NAMALWA (cell line): ENCODE measurements at places on chromosomes 7 and 10.

GRCh38 chr7:96737545-96738050 is 28.0 kb upstream of the SEM1 start:
- no peak for DNase-seq

DNA sequence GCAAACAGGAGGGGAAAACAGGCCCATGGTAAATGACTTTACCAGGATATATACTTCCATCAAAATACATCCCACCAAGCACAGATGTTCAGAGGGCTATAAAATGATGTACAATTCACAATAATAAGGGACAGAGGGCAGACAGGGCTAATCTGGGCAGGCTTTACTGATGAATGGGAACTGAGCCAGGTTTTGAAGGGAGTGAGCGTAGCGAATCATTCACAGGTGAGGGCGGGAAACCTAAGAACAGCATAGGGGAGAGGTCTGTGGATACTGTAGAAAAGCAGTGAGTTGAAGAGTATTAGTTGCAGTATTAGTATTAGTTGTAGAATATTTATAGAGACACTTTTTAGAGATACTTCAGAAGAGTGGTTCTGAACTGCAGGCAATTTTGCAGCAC is 180.8 kb downstream of the JAZF1 start:
- DNase-seq, result no peak

- no peak for DNase-seq
Observed at GRCh38 chr10:43754569-43755260, 106.0 kb upstream of the ZNF32 start.

GRCh38 chr10:6201516-6201975 is 1.2 kb upstream of the PFKFB3 start:
- DNase-seq, result peak; percentile 90

DNA sequence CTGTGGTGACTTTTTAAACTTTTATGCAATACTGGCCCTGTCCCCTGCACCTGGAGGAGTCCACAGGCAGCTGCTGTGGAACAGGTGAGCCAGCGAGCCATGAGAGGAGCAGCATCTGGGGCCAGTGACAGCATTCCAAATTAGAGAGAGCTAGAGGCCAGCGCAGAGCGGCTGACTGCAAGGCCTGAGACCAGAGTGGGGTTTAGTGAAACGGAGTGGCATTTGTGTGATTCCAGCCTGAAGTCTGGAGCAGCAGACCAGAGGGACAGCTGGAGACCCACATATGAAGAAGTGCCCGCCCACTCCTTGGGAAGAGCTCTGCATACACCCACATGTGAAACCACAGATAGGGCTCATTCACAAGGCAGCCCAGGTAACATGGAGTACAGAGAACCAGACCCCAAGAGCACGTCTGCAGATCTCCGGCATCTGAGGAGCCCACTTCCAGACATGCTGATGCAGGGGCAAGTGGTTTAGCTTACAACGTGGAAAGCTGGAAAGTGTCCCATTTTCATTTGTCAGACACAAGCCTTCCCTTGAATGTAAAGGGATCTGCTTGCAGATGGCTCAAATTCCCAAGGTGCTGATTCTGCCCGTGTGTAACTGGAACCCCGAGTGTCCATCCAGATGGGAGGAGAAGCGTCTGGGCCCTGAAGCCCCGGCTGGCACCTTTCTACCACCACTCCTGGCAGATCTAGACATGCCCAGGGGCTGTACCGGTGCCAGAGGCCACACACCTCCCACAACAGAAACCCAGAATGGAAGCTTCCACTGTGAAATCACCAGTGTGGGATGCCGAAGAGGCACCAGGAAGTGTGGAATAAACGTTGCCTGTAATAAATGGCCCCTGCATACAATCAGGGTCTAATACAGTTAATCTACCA is 256.0 kb upstream of the TCERG1L start:
- DNase-seq, result no peak

GRCh38 chr7:150727381-150727780 is 9.8 kb upstream of the GIMAP5 start:
- DNase-seq, result no peak

DNA sequence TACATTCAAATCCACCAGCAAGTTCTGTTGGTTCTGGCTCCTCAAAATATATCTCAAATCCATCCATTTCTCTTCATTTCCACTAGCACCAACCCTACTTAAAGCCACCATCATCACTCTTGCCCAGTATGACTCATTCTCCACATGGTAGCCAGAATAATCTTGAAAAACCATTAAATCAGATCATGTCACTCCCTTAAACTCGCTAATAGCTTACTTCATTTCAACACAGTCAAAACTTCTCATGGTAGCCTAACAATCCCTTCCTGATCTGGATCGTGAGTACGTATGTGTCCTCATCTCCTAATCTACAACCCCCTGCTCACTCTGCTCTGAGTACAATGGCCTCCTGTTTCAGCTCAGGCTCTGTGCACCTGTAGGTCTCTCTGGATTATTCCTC is 8.7 kb downstream of the EPC1 start:
- DNase-seq, result no peak

DNA sequence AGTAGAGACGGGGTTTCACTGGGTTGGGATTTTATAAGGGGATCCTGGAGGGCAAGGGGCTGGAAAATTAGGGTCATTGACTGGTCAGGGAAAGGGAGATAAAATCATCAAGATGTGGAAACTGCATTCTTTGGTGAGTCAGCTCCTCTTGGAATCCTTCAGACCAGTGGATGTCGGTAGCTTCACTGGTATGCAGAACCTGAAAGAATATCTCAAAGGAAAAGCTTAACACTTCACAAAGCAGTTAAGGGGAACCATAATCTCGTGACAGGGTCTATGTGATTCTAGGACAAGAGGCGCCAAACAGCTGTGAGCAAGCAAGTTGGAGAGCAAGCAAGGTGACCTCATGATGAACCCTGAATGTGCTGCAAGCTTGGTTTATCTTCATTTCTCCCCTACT is 634.7 kb upstream of the AUTS2 start:
- DNase-seq, result no peak

DNA sequence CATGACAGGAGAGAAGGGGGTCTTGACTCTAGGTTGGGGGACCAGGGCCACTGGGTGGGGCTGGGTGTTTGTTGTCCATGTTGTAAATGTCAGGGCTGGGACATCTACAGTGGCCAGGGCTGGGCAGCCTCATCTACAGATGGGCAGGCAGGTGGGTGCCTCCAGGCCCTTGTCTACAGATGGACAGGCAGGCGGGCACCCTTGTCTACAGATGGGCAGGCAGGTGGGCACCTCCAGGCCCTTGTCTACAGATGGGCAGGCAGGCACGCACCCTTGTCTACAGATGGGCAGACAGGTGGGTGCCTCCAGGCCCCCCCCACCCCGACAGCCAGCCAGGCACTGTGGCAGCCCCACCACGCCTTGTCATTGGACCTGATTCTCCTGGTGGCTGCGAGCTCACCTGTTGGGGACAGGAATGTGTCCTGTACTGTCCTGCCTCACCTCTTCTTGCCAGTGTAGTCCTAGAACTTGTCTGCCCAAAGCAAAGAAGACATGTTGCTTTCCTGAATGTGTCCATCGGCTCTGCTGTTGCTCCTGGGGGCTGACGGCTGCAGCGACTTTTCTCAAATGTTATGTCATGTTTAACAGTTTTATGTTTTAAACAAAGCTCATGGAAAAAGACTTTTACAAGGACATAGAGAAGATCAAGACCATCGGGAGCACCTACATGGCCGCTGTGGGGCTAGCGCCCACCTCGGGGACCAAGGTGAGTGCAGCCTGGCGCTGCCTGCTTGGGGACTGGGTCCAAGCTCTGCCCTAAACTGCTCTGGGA is 129.9 kb downstream of the ADCY1 start:
- DNase-seq, result no peak

- DNase-seq, result no peak
Observed at GRCh38 chr7:1361756-1362125, 97.5 kb downstream of the MICALL2 start.

- no peak for DNase-seq
Observed at GRCh38 chr7:106039486-106040060, 72.5 kb downstream of the SYPL1 start.

- peak; percentile 97 for DNase-seq
Observed at GRCh38 chr7:69598081-69598486, at the start of gene AUTS2. TSS of gene AUTS2 (plus strand) at chr7:69598475. CDS start at chr7:69599654, 1,179 bp downstream.

DNA sequence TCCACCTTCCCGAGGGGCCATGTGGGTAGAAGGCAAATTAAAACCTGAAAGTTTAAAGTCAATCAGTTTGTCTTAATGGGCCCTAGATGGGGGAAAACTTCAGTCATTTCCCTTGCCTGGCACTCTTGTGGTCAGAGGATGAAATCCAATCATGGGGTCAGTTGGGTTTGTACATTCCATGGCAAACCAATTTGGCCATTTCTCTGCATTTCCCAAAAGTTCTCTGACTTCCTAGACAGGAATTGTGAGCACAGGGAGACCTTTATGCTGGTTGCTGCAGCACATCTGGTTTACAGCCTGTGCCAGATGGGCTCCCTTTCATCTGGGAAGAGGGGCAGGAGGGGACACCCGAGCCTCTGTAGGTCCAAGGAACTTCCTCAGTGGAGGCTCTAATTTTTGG is 113.0 kb downstream of the CYP26A1 start:
- DNase-seq, result no peak

- peak; percentile 41 for DNase-seq
Observed at GRCh38 chr10:27369880-27370279, 129.3 kb upstream of the ACBD5 start.

GRCh38 chr10:31607481-31607880 is 288.5 kb downstream of the ZEB1 start:
- DNase-seq, result no peak

- no peak for DNase-seq
Observed at GRCh38 chr7:107594961-107595737, 15.1 kb downstream of the BCAP29 start.

DNA sequence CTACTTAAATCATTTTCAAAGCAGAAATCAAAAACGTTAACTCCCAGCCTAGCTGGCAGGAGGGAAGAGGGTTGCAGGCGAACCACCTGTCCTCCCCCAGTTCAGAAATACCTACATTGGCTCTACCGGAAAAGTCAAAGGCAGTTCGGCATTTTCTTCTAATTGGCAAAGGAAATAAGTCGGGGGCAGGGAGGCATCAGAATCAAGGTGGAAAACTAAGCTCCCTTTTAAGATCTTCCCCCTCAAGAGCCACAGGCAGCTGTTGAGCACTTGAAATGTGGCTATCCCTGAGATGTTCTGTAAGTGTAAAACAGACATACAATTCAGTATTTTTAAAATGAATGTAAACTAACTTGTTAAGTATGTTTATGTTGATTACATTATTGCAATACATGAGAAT is 957 bp upstream of the ELMO1 start:
- no peak for DNase-seq

GRCh38 chr10:74862625-74863024 is 36.2 kb downstream of the KAT6B start:
- no peak for DNase-seq

GRCh38 chr7:7883394-7883793 is 85.2 kb upstream of the GLCCI1 start:
- peak; percentile 26 for DNase-seq

DNA sequence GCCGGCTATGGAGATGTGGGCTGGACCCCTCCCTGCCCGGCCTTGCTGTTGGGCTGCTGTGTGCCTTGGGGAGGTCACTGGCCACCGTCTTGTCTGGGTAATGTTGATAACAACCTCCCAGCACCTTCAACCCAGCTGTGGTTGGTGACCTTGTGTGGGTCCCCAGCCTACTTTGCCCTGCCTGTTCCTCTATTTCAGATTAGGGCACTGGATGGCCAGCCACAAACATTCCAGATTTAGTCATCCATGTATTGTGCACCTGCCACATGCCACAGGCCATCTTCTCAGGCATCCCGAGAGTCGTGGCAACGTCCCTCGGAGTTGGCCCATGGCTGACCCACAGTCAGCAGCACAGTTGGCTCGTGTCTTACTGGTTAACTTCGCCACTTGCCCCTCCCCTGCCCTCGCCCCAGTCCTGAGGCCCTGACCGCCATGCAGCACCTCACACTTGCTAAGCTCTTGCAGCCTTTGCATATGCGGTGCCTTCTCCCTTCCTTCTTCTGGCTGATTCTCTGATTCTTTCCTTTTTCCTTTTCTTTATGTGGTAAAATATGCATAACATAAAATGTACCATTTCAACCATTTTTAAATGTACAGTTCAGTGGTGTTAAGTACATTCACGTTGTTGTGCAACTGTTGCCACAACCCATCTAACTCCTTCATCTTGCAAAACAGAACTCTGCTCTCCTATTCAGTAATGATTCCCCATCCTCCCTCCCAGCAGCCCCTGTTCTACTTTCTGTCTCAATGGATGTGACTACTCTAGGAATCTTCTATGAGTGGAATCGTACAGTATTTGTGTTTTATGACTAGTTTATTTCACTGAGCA is 60.6 kb downstream of the PRF1 start:
- DNase-seq, result no peak

- no peak for DNase-seq
Observed at GRCh38 chr7:1192171-1192676, 32.2 kb upstream of the ZFAND2A start.

DNA sequence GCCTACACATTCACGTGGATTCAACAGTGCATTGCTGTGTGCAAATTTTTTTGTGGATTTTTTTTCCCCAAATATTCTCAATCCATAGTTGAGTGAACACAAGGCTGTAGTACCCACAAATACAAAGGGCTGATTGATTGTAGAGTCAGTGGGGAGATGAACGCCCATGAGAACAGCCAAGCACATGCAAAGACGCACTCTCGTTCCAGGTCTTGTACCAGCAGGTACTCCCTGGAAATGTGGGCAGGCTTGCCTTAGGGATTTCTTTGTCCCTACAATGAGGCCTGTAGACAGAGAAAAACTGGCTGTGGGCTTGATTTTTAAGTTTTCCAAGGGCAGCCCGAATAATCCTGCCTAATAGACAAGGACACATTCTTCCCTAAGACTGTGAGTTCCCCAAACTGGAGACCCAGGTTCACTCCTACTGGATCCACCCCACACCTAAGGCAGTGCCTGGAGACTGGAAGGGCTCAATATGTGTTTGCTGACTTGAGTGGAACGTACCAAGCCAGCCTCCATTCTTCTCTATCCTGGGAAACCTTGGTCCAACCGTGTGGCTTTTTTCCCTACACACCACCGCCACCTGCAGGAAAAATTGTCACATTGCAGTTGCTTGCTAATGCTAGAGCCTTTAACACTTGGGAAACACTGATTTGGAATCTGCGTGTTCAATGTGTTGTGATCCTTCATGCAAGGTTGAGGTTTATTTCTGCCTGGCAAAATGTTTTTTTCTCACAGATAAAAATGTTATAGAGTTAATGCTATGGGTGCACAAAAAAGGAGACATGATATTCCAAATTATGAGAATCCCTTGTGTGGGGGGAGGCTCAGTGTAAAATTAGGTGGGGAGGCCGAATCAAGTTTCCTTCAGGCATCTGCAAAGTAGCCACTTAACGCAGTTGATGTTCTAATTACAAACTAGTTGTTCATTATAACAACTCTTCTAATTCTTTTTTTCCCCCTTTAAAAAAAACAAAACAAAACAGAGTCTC is 49.3 kb downstream of the PPP1R17 start:
- peak; percentile 69 for DNase-seq
